Cardiac septum (tissue), 1 donor: ENCODE measurements at places on chromosomes 3 and 15. TPM values are rescaled to one million over a fixed set of nuclear protein-coding genes. Genes with fewer than 3 reads are reported as not detected.

The EPHB1 gene
- total RNA-seq: 1.1 TPM

The SPTSSB gene
- total RNA-seq: 0.51 TPM

The MME gene
- 3.6 TPM for total RNA-seq

The FBXW12 gene
- not detected for total RNA-seq
